Activated CD4-positive, alpha-beta T cell treated with anti-CD3 and anti-CD28 coated beads, Interleukin-2, Interleukin-4, amounts not matched to agents 100 ng/mL and 50 ng/mL, durations not matched to agents 16 hours and 8 hours (primary cell): ENCODE measurements at places on chromosomes 2 and 18.
A peak's percentile ranks its signal among the peaks of the same experiment; 100 is the strongest.

DNA sequence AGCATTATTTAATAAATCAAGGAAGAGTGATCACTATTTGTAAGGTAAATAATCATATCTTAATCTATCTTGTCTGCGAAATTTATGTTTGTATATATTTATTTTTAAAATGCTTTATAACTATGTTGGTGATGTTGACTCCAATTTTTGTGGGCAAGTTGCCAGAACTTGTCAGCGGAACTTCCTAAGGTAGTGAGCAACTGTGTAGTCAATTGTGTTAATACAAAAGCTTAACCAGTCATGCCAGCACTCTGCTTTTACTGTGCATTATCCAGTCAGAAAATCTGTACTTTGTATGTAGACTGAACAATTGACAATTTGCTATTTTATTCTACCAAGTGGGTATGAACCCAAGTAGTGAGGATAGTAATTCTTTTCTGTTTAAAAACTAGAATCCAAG is 61.9 kb upstream of the RND3 start:
- no peak for DNase-seq

GRCh38 chr2:61689568-61689967 is 151.4 kb upstream of the XPO1 start:
- no peak for DNase-seq

DNA sequence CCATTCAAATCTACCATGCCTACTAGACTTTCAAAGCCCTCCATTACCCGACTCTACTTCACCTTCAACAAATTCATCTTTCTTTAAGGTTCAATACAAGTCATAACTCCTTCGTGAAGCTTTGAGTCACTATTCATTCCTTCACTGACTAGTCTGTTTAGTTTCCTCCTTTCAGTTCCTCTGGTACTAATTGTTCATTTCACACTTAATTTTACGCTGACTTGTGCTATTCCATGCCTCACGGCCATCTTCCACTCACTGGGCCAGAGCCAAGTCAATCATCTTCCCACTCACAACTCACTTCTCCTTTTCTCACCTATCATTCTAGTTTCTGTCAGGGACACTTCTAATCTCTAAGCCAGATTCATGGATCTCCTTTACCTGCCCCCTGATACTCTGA is 136.2 kb downstream of the MTX2 start:
- no peak for DNase-seq

- DNase-seq = no peak
Observed at GRCh38 chr2:173327421-173327820, 27.3 kb upstream of the CDCA7 start.

GRCh38 chr2:237955640-237956401 is 11.0 kb upstream of the UBE2F start:
- DNase-seq = no peak

GRCh38 chr2:7992612-7993602 is 688.9 kb upstream of the ID2 start:
- DNase-seq = no peak

DNA sequence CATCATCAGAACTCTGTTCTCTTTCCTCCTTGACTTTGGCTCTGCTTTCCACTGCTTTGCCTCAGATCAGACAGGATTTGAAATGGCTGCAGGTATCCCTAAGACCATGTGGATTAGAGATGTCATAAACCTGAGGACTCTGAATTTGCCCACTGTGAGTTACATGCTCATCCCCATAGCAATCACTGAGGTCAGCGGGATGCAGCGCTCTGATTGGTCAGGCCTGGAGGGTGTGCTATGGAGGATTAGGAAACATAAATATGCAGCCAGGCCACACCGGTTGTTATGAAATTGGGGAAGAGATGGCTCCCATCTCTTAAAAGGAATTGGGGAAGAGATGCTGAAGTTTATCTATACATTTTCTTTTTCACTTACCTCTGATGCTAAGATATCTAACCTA is 73.7 kb upstream of the DNAJC10 start:
- DNase-seq = peak; percentile 42
